ENCODE measurements at places on chromosomes 11 and 22.

DNA sequence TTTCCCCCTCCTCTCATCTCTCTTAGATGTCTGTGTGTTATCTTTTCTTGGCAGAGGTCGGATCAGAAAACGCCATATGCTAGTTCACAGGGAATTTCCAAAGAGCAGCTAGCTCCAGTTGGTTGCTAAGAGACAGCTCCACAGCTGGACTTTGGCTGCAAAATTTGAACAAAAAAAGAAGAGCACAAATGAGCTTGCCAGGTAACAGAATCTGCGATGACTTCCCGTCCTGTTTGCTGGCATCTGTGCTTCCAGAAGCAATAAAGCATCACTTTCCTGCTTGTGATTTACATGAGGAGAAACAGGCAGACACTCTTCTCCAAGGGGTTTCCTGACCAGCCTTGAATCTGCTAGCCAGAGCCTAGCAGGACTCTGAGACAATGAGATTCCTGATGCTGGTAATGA lies 596.0 kb upstream of the B3GAT1 start:
- peak; percentile 85 for DNase-seq

- DNase-seq = no peak
Observed at GRCh38 chr22:43985532-43985931, 30.3 kb downstream of the SAMM50 start.

GRCh38 chr22:46727813-46728364 lies 10.2 kb downstream of the CERK start:
- no peak for DNase-seq

DNA sequence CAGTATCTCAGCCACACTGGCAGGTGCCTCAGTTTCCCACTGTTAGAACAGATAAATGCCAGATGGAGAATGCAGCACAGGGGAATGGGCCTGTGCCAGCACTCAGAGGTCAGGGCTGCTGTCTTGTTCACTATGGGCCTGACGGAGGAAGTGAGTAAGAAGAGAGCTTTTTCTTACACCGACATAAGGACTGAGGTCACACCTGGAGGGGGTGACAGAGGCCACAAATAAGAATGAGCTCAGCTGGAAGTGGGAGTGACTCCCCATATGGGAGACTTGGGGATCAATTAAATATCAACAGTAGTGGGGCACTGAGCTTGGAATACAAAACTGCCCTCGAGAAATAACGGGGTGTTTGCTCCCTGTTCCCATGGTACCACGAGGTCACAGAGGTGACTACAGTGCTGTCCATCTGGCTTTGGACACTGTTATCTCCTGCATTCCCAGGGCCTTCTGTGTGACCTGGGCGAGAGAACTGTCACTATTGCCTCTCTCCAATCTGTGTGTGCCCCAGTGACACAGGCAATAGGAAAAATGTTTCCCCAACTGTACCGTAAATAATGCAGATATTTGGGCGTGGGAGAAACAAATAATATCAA lies 94.1 kb upstream of the NNMT start:
- DNase-seq = no peak

DNA sequence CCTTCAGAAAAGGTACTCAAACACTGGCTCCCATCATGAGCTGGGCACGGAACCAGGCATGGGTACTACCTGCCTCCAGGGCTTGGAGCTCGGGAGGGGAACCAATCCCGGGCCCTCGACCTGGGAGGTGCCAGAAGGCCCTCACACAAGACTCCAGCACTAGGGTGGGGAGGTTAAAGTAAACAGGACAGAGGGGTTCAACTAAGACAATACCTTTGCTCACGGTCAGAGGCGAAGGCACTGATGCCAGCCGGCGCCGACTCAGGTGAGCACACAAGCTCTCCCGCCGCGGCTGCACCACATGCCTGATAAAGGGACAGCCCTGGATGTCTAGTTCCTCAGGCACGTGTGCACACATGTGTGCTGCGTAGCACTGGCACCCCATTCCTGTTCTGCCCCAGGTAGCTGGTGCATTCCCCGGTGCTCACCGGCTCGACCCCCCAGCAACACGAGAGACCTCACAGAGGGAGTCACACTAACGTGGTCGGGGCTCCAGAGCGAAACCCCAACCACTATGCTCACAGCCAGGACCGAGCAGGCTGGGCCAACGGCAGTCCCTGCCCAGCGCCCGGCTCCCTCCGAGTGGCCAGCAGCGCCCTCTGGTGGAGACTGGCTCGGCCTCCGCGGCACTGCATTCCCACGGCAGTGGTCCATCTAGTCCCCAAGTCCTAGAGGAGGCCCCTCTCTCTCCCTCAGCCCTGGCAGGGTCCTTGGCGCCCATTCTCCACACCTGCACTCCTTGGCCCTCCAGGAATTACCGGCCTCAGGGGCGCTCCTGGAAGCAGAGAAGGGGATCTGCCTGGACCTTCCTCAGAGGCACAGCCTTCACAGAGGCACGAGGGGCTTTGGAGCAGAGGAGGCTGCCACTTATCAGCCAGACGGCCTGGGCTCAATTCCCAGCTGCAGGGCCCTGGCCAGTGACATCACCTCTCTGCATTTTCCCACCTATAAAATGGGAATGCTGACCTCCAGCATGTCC lies 28.8 kb upstream of the MOB2 start:
- peak; percentile 2 for DNase-seq

DNA sequence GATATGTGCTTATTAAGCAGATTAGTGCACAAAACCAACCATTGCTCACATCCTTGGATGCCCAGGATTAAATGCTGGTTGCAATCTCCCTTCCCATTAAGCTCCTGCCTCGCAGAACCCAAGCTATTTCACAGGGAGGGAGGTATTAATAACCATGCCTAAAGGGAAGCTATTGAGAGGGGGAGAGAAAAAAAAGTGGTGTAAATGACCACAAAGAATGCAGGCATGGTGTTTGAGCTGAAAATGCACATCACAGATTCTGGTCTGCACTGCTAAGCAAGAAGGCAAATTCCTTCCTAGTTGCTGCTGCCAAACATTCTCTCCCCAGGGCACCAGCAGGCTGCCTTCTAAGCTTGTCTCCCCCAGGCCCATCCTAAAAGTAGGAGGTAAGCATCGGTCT lies 92.0 kb upstream of the ISX start:
- no peak for DNase-seq

GRCh38 chr11:115104851-115105453 lies 399.3 kb downstream of the CADM1 start:
- DNase-seq = no peak

DNA sequence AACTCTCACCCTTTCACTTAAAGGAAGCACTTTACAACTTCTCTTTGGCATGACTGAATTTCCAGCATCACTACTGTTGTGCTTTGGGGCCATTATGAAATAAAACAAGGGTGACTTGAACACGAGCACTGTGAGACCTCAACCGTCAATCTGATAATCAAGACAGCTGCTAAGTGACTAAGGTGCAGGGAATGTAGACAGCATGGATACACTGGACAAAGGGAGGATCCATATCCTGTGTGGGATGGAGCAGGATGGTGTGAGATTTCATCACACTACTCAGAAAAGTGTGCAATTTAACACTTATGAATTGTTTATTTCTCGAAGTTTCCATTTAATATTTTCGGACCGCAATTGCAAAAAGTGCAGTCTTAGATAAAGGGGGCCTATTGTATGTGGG lies 16.1 kb upstream of the EXPH5 start:
- DNase-seq = no peak

DNA sequence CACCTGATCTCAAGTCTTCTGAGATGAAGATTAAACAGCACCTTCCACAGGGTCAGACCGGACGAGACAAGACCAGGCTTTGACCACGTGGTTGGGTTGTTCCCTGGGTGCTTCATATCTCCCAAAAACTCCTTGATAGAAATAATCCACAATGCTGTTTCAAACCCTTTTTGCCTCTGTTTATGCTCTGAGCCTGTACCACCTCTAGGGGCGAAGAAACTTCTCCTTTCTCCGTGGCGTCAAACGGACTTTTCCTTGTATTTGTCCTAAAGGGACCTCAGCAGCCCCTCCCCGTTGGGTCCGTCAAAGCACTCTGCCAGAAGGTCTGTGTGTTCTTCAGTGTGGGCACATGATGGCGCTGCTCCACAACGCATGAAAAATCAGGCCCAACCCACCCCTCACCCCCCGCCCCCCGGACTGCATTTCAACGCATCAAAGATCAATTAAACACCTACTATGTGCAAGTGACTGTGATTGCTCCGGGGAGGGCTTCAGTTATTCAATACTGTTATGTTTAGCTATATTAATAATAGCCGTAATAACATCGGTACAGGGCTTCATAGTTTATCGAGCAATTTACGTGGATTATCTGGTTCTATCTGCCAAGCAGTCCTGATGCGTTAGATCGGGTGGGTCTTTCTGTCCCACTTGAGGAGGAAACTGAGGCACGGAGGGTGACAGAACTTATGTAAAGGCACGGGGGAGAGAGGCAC lies 17.3 kb upstream of the EIF3D start:
- DNase-seq = peak; percentile 81

- no peak for DNase-seq
Observed at GRCh38 chr11:9827708-9828107, 163.8 kb downstream of the SWAP70 start.

- DNase-seq = no peak
Observed at GRCh38 chr11:62449451-62449851, 30.6 kb downstream of the SCGB1A1 start.
